Activated T-helper 1 cell treated with Interleukin-2 at 50 U/mL for 16 hours (primary cell): ENCODE measurements at places on chromosomes 12 and 14.

- no peak for DNase-seq
These were observed 69.6 kb downstream of the CHST11 start for GRCh38 chr12:104526320-104526719.

GRCh38 chr14:72404998-72405397, 472.8 kb downstream of the RGS6 start:
- no peak for DNase-seq

DNA sequence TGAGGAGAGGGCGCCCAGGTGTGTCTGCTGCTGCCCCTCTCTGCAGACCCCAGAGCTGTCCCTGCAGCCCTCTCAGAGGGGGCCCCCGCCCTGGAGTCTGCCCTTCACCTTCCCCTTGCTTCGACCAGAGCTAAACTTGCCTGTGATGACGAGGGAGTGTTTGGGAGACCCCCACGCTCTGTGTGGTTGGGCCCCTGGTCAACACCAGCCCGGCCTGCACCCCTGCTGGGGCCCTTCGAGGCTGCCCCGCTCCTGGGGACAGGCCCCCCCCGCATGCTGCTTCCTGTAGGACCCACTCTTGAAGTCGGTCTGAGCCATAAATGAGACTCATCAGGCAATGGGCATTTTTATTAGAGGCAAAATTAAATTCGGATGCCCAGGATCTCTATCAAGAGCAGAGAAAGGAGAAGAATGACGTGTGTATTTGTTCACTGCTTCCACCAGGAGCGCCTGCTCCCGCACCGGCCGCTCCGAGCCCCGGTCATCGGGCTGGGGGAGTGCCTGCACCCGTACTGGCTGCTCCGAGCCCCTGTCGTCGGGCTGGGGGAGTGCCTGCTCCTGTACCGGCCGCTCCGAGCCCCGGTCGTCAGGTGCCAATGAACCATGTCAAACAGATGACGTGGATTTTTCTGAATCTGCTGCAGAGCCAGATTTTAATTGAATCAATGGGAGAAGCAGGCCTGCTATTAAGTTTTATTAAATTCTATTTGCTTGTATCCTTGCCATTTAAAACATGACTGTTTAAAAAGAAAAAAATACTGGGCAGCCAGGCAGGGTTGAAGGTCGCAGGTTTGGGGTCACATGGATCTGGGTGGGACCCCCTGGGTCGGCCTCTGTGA, 47.7 kb downstream of the NOC4L start:
- no peak for DNase-seq

DNA sequence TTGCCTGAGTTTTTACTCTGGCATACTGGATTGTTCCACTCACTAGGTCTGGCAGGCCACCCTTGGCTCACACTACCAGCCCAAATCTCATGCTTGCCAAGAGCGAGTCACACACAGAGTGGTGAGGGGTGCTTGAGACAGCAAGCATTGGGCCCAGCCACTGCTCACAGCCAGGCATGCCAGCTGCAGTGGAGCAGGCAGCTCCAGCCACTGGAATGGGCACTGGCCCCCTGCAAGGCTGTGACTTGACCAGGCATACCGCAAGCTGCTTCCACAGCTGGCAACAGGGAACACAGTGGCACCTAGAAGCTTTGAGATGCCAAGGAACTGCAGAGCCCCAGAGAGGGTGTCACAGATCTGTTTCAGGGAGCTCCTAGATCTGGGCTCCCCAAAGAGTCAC, 488.5 kb downstream of the LRFN5 start:
- DNase-seq: no peak

DNA sequence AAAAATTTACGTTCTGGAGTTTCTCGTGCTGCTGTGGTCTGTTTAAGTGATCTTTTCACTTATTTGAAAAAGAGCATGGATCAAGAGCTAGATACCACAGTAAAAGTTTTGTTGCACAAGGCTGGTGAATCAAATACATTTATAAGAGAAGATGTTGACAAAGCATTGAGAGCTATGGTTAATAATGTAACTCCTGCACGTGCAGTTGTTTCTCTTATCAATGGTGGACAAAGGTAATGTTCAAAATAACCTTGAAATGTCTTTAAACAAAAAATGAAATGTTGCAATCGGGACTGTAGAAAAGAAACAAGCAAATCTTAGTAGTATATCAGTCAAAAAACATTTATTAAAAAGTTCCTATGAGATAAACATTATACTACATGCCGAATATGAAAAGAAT, 39.3 kb upstream of the PRPF39 start:
- DNase-seq: no peak

DNA sequence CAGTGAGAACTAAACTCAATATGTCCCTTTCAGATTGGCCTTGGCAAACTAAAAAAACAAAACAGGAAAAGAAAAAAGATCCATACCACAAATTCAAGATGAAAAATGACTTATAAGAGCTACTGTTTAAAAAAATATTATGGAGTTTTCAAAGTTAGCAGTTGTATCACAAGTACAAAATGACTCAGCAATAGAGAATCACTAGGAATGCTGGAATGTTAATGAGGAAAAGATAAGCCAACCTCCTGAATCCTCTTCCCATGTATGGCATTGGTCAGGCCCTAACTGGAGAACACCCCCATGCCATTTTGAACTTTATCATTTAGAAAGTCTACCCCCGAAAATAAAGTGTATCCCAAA, 62.2 kb downstream of the PPP1R36 start:
- DNase-seq: no peak

DNA sequence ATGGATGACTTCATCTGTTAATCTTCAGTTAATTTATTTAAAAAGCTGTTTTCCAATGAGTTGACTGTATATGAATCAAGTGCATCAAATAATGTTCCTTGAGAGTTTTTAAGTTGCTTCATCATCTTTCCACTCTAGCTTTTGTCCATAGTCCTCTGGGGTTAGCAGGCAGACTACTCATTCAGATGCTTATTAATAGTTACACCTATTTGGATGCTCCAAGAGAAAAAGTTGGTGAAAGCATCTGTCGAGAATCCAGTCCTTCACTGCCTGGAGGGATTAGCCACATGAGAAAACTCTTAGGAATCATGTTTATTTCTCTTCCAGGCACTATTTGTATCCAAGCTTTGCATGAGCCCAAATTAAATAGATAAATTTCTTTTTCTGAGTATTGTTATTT, 70.2 kb downstream of the DACT1 start:
- DNase-seq: no peak

- DNase-seq: no peak
These were observed 2.2 kb downstream of the NELL2 start for GRCh38 chr12:44873898-44874297.

- DNase-seq: no peak
These were observed 447.2 kb downstream of the APAF1 start for GRCh38 chr12:99092100-99092851.

GRCh38 chr12:109991586-109991985, 4.6 kb downstream of the GIT2 start:
- DNase-seq: no peak

DNA sequence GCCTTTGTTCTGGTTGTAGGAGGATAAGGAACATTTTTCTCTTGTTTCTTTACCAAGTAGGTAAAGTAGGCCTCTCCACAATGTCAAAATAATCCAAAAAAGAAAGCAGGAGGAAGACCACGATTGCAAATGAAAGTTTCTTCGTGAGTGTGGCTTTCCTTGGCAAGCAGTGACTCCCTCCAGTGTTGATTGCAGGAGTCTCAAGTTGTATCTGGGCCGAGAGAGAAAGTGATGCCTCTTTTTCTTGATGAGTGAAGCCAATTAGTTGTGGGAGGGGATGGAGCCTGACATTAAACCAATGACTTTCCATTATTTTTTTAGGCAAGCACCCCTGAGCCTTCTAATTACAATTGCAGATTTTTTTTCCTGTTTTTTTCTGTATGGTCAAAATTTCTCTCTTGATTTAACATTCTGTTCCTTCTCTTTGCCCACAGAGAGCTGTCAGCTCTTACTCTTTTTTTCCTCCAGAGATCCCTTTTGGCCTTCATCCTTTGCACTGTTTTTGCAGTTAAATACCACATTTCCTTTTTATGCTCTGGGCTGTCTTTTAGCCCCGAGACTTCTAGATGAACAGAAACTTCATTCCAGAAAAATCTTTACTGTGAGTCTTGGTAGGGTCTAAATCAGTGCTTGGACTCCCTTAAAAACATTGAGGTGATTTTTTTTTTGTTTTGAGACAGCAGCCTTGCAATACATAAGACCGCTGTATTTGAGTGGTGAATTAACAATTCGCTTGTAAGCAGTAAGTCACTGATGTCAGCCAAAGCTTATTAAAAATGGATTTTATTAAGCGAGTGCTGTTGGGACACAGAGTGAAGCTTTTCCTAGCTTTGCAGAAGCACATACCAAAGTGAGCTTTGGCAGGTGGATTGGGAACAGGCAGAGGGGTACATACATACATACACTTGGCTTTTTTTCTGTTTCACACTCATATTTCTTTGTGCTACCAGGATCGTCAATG, 15.8 kb downstream of the FBXW8 start:
- no peak for DNase-seq

DNA sequence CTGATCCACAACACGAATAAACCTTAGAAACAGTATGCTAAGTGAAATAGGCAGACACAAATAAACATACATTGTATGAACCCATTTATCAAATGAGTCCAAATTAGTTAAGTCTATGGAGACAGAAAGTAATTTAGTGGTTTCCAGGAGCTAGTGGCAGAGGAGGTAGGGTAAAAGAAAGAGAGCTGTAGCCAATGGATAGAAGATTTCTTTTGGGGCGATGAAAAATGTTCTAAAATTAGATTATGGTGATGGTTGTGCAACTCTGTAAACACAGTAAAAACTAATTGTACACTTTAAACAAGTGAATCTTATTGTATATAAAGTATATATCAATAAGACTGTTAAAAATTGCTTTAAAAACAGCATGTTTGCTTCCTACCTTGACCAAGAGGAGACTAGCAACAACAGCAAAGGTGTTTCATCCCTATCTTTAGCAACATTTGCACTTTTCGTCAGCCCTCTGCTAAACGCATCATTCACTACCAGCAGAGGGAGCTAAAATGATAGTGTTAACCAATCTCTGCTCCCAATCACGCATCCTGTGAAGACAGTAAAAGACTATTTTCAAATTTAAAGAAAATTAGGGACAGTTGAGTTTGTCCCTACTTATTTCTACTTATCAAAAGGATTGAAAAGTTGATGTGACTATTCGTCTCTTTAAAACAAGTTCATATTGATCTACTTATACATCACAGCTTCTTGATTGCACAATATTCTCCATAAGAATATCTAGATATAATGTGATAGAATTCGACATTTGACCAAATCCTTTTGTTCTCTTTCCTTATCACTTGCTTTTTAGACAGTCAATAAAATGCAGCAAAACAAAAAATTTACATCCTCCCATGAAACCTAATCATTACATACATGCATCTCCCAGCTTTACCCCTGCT, 24.0 kb upstream of the LGR5 start:
- DNase-seq: no peak

GRCh38 chr12:125454786-125455480, 389.7 kb downstream of the AACS start:
- no peak for DNase-seq

- DNase-seq: no peak
These were observed 10.0 kb downstream of the TUBA1B start for GRCh38 chr12:49121047-49121696.

DNA sequence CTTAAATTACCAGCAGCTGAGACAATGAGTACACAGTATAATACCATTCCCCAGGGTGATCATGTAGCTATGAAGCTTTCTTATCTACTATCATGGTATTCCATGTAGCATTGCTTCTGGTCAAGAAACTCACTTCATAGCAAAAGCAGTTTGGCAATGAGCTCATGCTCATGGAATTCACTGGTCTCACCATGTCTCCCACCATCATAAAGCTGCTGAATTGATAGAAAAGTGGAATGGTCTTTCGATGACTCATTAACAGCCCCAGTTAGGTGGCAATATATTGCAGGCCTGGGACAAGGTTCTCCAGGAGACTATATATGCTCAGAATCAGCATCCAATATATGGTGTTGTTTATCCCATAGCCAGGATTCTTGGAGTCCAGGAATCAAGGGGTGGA, 553.7 kb downstream of the FOXG1 start:
- no peak for DNase-seq

DNA sequence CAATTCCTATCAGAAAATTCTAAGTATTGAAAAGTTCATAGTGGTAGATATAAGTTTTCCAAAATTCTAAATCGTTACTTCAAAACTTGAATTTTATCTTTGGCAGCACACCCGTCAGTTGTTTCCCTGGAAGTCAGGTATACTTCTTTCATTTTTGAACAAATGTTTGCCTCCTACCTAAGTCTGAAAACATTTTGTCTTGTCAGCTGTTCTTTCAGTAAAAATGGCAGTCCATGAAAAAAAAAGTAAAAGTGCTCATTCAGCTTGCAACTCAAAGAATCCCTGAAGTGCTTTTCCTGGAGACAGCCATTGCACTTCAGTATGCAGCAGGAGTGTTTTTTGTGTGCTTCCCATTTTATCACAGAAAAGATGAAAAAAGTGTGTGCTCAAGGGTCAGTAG, 130.1 kb upstream of the NEDD1 start:
- no peak for DNase-seq

GRCh38 chr14:69574263-69574953, at the start of gene CCDC177:
TSS of gene CCDC177 (minus strand) at chr14:69574871. CDS start at chr14:69573622, 1,249 bp downstream.
- peak; percentile 50 for DNase-seq

GRCh38 chr14:99513183-99513694, 32.0 kb downstream of the CCNK start:
- no peak for DNase-seq

DNA sequence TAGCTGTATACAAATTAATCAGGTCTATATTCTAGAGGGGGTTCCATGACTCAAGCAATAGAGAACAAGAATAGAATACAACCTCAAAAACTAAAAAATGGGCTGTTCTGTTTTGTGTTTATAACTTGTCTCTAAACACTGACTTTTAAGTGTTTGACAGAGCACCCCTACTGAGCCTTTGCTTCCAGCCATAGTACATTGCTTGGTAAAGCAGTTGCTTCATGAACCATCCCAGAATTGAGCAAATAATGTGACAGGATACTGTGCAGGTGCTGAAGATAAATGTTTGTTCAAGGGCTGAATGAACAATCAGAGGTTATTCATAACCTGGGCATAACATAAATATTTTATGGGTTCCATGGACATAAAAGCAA, 11.5 kb downstream of the SPTSSA start:
- DNase-seq: no peak

DNA sequence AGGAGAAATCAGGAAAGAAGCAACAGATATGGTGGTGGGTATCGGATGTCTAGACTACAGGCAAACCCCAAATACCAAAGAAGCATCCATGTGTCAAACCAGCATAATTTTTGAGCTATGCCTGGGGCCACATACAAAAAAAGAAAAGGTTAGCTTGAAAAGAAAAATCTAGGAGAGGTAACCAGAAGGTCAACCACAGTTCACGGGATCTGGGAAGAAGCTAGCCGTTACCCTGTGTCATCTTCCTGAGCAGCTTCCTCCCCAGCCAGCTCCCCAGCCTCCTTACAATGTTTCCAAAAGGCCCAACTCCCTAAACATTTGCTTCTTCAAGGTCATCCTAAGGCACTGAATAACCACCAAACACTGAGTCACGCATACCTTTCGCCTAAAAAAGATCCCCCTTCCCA, 3.1 kb downstream of the SINHCAF start:
- DNase-seq: no peak

GRCh38 chr14:38047195-38047902, 160.4 kb upstream of the SSTR1 start:
- no peak for DNase-seq

- DNase-seq: peak; percentile 5
These were observed 221.9 kb downstream of the PELI2 start for GRCh38 chr14:56339855-56340701.

GRCh38 chr12:79378496-79378895, 312.3 kb downstream of the PAWR start:
- no peak for DNase-seq

- DNase-seq: no peak
These were observed 104.5 kb downstream of the PRICKLE1 start for GRCh38 chr12:42484996-42485395.
